Stimulated activated CD4-positive, alpha-beta T cell treated with anti-CD3 and anti-CD28 coated beads, Interleukin-1b, Interleukin-23, amount 100 ng/mL, for 4 hours (primary cell): ENCODE measurements at places on chromosomes 12 and 14.

DNA sequence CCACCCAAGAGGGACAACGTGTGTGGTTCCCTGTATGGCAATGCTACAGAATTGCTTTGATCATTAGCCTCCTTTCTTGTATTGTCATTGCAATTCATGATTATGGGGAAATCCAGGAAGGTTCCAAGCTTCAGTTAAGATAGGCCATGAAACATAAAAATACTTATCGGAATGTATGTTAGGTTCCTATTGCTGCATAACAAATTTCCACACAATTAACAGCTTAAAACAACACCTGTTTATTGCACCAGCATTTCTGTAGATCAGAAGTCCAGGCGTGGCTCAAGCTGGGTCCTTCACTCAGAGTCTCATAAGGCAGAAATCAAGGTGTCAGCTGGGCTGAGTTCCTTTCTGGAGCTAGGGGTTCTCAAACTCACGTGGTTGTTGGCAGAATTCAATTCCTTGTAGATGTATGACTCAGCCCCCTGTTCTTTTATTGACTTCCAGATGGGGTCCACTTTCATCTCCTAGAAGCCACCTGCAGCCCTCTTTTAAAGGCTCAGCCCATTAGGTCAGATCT, 365.6 kb upstream of the TMPO start:
- no peak for DNase-seq

DNA sequence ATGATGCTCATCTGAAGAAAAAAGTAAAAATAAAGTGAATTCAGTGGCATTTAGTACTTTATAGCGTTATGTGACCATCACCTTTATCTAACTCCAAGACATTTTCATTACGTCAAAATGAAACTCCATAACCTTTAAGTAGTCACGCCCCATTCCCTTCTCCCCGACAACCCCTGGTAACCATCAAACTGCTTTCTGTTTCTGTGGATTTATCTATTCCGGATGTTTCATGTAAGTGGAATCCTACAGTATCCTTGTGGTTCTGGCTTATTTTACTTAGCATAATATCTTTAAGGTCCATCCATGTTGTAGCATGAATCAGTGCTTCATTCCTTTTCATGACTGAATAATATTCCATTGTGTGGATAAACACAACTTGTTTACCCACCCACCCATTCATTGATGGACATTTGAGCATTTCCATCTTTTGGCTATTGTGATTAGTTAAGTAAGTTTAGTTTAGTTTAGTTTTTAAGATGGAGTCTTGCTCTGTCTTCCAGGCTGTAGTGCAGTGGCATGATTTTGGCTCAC, 18.5 kb upstream of the MAP1LC3B2 start:
- no peak for DNase-seq

- DNase-seq, result no peak
Observed at GRCh38 chr12:92961949-92962348, 32.9 kb upstream of the EEA1 start.

DNA sequence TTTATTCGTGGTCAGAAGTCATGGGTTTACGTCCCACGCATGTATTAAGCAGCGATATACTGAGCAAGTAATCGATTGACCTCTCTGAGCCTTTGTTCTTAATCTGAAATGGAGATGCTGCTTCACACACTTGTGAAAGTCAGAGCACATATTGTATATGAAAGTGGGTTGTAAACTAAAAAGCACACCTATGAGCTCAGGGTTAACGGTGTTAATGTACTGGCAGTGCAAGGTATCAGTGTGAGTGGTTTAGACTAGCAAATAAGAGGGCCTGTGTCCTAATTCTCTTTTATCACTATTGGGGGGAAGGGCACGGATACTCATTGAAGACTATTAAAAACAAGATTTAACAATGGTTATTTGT, 676 bp downstream of the MRPL42 start:
- no peak for DNase-seq

- DNase-seq, result no peak
Observed at GRCh38 chr12:132138941-132139871, 4.9 kb downstream of the DDX51 start.

DNA sequence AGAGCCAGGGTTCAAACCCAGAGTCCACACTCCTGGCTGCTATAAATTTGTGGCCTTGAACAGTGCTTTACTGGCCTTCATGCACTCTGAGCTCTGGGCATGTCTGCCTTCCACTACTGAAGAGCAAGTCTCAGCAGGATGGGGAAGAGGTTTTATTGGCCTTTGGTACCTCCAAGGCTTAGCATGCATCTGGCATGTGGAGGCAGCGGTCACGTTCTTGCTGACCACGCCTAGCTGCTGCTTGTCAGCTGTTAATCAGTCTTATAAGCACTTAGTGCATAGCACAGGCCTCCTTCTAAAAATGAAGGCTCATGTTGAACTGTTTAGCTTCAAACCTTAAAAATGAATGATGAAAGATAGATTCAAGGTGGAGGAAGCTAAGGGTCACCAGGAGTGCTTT, 177.5 kb downstream of the PELI2 start:
- DNase-seq, result no peak

DNA sequence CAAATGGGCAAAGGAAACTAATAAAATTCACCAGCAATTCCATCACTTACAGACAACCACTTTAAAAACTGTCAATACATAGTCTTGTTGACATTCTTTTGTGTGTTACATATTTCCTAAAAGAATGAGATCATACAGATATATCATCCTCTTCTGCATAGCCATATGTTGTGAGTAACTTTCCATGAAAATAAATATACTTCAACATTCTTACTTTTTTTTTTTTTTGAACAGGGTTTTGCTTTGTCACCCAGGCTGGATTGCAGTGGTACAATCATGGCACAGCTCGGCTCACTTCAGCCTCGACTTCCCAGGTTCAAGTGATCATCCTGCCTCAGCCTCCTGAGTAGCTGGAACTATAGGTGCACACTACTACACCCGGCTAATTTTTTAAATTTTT, 20.9 kb downstream of the ZC2HC1C start:
- no peak for DNase-seq

- no peak for DNase-seq
Observed at GRCh38 chr14:56005191-56006053, 112.8 kb upstream of the PELI2 start.

- no peak for DNase-seq
Observed at GRCh38 chr14:60644666-60645065, 4.6 kb downstream of the SIX1 start.

DNA sequence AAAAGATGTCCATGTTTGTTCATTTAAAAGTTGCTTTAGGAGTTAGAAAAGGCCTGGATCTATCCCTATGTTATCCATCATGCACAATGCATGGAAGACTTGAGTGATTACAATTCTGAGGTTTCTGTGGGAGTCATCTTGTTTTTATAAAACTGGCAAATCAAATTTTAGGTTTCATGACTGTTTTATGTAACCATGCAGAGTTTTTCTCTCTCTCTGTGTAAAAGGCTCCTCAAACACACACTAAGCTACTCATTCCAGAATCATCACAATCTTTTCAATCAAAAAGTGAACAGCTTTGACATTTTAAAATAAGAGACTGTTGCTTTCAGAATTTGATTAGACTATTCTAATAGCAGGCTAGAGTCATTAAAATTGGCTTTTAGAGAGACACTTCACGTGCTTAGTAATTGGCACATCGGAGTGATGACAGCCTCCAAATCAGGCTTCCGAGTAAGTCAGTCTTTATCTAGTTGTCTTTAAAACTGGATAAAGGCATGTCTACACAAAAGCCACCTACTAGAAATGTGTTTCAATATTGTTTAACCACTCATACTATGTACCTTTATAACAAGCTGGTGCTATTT, 31.9 kb downstream of the PRICKLE1 start:
- DNase-seq, result no peak

- no peak for DNase-seq
Observed at GRCh38 chr12:84124211-84124610, 788.4 kb downstream of the SLC6A15 start.
